Inflammatory macrophage treated with lipopolysaccharide for 4 hours (primary cell): ENCODE measurements at places on chromosomes 13 and 19.

DNA sequence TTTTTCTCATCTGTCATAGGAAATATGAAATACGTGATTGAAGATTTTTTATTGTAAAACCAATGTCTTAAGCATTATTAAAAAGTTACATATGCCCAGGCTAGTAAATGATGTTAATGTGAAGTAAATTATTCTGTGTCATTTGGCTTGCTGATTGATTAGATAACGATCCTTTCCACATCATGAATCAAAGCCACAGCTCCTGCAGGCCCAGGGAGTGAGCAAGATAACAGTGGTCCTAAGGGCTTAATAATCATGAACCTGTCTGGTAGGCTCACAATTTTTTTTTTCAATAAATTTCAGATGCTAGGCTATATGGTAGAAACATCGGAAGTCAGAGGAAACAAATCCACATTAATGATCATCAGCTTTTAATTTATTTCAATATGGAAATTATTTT lies 269.0 kb upstream of the SLC10A2 start:
- no peak for DNase-seq

GRCh38 chr13:93559718-93560117 lies 333.1 kb downstream of the GPC6 start:
- DNase-seq: no peak

GRCh38 chr13:90919153-90919552 lies 428.3 kb upstream of the MIR17HG start:
- DNase-seq: no peak

GRCh38 chr13:65943708-65944107 lies 1286.4 kb downstream of the PCDH9 start:
- DNase-seq: no peak

DNA sequence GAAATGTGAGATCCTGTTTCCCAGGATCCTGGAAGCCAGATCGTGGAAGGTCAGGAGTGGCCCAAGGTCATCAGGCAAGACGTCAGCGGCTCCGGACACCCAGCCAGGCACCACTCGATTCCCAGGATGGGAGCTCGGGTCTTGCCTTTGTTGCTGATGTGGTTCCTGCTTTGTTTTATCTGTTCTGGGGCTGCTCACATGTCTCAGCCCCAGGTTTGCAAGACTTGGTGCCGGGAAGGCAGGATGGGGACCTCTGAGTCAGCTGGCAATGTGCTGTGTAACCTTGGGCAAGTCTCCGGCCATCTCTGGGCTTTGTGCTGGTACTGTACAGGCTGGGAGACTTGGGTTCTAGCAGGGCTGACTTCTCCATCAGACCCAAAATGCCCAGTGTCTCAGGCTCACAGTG lies 1.4 kb upstream of the FCHO1 start:
- DNase-seq: peak; percentile 30

GRCh38 chr19:35403116-35403760 lies 32.4 kb downstream of the GPR42 start:
- peak; percentile 4 for DNase-seq

DNA sequence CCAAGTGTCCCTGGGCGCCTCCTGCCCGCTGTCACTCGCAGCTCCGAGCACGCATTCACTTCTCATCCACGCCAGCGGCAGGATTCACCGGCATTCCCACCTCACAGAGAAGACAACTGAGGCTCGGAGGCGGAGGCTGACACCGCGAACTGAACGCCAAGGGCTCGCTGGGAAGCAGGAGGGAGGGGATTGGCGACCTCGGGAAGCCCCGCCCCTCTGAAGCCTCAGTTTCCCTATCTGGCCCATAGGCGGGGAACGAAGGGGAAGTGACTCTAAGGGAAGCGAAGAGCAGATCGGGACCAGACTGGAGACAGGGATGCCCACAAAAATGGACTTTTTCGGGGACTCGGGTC lies 256 bp downstream of the MICOS13 start:
- DNase-seq: peak; percentile 4

DNA sequence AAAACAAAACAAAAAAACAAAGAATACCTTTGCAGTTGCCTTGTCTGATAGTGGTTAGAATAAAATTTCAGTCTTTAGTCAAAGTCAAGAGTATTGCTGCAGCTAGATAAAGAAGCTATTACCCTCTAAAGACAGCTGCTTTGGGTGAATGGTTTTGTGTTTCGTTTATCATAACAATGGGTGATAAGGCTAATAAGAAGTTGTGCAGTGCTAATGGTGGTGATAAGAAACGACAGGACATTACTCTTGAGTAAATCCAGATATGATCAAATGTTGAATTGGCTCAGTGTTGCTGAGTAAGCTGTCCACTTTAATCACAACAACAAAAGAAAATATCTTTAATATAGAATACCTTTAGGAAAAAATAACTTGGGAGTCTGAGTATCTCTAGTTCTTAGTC lies 1825.3 kb downstream of the SLITRK5 start:
- DNase-seq: no peak

- DNase-seq: no peak
Measured at GRCh38 chr13:96080676-96081075, 9.2 kb upstream of the HS6ST3 start.

DNA sequence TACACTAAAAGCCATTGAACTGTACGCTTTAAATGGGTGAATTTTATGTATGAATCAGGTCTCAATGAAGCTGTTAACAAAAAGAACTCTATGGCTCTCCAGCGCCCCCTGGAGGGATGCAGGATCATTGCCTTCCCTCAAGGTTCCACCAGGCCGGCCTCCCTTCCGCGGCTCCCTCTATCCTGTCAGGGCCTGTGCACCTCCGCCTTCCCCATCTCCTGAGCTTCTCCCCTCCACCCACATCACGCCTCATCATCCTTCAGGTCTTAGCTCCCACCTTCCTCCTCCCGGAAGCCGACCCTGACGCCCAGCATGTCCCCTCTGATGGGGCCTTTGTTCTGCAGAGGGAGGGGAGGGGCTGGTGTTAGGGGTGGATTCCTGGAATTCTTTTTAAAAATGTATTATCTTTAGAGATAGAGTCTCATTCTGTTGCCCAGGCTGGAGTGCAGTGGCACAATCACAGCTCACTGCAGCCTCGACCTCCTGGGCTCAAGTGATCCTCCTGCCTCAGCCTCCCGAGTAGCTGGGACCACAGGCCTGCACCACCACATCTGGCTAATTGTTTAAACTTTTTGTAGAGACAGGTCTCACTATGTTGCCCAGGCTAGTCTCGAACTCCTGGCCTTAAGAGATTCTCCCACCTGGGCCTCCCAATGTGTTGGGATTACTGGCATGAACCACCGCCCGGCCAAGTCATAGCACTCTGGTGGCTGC lies 27.7 kb downstream of the MEIS3 start:
- DNase-seq: peak; percentile 75

DNA sequence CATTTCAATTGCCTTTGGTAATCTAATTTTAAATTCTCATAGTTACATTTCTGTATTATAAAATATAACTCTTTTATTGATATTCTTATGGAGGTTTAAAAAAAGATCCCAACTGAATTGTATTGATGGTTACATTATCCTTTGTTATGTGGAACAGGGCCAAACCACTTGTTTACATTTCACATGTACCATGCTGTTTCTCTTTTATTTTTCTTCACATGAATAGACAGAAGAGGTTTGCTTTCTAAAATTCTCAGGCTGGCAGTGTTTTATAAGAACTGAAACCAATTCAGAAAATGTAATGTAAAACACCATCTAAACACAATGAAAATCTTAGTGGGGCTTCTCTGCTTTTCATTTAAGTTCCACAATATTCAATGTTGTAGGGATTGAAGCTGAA lies 122.5 kb downstream of the GPC5 start:
- no peak for DNase-seq

- DNase-seq: no peak
Measured at GRCh38 chr13:37201081-37201480, 95.6 kb upstream of the CSNK1A1L start.

DNA sequence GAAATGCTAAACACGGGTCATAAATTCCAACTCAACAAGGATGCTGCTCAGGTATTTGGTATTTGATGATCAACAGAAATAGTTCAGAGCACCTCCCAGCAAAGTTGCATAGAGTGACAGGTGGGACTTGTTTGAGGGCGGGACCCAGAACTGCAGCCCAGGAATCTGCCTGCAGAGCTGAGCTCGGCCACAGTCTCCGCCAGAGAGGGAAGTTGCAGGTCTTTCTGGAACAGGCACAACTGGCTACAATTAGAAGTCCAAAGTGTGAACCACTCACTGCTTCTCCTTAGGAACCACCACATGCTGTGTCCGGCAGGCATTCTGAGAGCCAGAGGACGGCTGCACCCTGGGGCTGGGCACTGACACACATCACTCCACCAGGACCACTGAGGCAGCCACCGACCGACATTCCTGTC lies 1.1 kb downstream of the SLC15A1 start:
- no peak for DNase-seq

- DNase-seq: no peak
Measured at GRCh38 chr19:38734426-38735256, 9.6 kb downstream of the CAPN12 start.

DNA sequence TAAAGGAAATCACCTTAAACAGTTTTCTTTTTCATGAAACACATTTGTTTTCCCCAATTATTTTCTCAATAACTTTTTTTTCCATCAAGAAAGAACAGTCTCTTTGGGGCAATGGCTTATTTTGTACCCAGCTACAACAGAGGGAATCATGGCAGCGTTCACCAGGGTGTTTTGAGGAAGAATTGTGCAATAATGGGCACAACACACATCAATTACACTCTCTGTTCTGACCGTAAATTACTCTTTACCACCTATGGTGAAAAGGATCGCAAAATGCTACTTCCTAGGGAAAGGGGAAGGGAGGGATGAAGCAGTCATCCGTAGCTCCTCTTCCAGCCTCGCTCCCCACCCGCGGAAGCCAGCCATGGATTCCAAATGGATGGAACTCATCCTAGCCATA lies 38.6 kb downstream of the TMTC4 start:
- no peak for DNase-seq

DNA sequence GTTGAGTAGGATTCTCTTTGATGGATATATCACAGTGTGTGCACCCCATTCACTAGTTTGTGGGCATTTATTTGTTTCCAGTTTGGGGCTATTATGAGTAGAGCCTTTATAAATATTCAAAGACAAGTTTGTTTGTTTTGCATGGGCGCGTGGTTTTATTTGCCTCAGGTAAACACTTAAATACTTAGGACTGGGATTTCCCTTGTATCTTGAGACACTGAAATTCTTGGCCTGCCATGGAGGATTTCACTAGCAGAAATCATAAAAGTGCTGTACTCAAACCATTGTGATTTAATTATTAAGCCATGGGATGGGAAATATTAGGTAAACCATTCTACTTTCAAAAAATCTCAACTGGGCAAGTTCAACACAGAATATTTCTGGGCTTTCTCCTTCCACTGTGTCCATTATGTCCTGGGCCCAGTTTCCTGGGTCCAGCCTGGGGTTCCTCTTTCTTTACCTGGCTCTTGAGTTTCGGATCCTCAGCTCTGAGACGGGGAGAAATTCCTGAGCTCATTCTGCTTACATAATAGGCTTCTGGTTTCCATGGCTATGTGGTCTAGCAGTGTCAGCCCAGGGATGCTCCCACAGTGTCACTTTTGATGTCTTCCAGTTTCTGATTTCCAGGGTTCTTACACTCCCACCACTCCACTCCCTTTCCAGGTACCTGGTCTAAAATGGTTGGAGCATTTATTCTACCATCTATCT lies 14.4 kb downstream of the MYO16 start:
- no peak for DNase-seq

- DNase-seq: no peak
Measured at GRCh38 chr13:37491661-37492060, 106.9 kb downstream of the POSTN start.
